Fibroblast of upper back skin (primary cell): ENCODE measurements at places on chromosomes 16 and 17.

DNA sequence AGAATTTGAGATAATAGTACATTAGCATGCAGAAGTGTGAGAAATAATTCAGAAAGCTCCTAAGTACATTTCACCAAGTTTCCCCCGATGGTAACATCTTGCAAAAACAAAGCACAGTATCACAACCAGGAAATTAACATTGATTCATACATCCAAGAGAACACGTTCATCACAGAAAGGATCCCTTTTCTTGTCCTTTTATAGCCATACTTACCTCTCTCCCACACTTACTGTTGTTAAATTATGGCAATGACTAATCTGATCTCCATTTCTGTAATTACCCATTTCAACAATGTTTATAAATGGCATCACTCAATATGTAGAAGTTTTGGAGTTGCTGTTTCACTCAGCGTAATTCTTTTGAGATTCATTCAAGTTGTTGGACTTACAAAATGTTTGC is 1260.0 kb downstream of the CDH8 start:
- DNase-seq = peak; percentile 70

- DNase-seq = no peak
Measured at GRCh38 chr17:81720267-81721071, 8.4 kb downstream of the SLC25A10 start.

DNA sequence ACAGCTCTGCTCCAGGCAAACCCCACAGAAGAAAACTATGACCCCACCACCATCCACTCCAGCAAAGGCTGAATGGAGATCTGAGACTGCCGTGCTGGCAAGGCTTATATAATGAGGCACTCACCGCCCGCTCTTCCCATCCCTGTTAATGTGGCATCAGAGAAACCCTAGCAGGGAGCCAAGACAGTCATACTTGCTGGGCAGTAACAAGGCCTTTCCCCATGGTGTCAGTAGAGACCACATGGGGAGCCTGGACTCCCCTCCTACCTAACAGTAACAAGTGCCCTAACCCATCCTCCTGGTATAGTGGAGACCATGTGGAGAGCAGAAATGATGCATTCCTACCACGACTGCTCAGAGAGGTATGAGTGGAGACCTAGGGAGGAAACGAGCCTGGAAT is 235.2 kb downstream of the C16orf78 start:
- peak; percentile 62 for DNase-seq

- DNase-seq = peak; percentile 66
Measured at GRCh38 chr16:4212934-4213296, 29.0 kb downstream of the SRL start.

DNA sequence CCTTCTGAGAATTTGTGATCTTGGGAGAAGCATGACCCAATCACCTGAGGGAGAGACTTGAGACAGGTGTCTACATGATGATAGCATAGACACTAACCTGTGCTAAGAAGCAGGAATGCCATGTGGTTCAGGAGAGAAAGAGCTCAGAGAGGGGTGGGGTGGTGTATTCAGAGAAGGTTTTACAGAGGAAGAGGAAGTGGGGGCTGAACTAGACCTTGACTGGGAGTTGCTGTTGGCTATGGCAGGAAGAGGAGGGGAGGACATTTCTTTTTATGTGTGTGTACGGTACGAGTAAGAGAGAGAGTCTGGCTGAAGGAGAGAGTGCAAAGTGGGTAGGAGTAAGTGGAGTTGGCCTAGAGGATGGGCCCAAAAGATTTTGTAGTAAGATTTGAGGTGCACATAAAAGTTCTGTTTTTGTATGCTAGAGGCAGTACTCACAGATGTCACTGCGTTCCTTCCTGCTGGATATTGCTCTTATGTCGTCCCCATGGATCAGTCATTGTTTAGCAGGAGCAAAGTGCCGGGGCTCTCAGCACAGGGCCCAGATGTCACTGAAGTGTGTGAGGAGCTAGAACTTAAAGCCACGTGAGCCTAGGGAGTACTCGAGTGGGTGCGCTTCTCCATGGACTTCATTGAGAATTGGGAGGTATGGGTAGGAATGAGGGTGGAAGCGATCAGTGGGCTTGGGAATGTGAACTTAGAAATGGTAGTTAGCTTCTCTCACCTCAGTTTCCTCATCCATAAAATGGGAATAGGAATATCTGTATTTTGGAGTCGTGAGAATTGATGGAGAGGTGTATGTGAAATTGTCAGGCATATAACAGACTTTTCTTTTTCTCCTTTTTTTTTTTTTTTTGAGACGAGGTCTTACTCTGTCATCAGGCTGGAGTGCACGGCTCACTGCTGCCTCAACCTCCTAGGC is 22.1 kb downstream of the SLC7A6 start:
- no peak for DNase-seq

GRCh38 chr17:7441266-7441665 is 2.0 kb downstream of the FGF11 start:
- peak; percentile 48 for DNase-seq
